ENCODE measurements at places on chromosomes 11 and 22. TPM values are rescaled to one million over a fixed set of nuclear protein-coding genes. Genes with fewer than 3 reads are reported as not detected.

- DNase-seq, result no peak
These were observed 12.5 kb downstream of the MUC6 start for GRCh38 chr11:1023811-1024596.

TMEM132A gene
- 94.0 TPM for polyA plus RNA-seq

GRCh38 chr11:27274854-27275395, 88.1 kb downstream of the CCDC34 start:
- no peak for DNase-seq

DNA sequence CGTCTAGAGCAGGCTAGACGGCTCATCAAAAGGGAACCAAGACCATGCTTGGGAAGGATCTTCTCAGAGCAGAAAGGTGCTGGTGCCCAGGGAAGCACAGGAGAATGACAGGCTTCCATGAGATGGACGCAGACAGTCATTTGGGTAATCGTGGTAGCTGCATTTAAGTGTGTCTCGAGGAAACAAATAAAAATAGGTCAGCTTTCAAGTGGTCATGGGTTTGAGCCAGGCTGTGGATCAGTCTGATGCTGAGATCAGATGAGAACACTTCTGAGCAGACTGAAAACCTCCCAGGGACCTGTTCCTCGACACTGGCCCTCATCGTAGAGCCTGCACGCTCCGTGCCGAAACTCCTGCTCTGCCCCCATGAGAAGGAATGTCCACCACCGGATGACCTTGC, 4.7 kb downstream of the CARS1 start:
- DNase-seq, result no peak

GRCh38 chr22:46076651-46077339, 73.5 kb upstream of the PPARA start:
- no peak for DNase-seq

FAM118A gene
- 134 TPM for polyA plus RNA-seq

- no peak for DNase-seq
These were observed 30.7 kb downstream of the SPATA19 start for GRCh38 chr11:133814588-133815100.
